ENCODE measurements at places on chromosomes 7 and 10.

DNA sequence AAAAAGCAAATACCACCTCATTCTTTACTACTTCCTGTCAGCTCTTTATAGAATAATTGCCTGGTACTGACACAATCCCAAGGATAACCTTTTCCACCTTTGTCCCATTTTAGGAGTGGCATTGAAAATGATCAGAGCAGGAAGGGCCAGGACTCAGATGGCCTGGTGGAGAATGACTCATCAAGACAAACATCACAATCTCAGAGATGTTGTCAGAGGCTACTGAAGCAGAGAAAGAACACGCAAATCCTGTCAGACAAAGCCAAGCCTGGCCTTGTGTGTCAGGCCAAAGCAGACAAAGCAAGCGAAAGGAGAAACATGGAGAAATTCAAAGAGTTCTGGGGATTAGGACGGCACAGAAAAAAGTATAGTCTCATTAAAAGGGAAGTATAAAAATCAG, 40.9 kb downstream of the NSUN6 start:
- no peak for DNase-seq

- DNase-seq: no peak
These were observed 19.6 kb downstream of the ARL4A start for GRCh38 chr7:12706900-12707536.

DNA sequence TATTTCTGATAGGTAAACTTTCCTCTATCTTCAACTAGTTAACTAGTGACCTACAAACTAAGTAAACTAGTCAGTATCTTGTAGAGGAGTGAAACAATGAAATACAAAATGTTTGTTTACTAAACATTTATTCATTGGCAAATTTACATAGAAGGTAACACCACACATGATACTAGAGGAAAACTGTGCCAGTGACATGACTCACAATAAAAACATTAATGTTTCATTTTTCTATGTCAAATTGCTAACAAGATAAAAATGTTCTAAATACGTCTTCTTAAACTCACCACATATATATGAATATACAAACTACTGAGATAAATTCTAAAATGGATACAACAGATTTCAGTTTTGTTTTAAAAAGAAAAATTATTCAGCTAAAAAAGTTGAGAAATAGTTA, 471.3 kb downstream of the PARD3 start:
- no peak for DNase-seq

DNA sequence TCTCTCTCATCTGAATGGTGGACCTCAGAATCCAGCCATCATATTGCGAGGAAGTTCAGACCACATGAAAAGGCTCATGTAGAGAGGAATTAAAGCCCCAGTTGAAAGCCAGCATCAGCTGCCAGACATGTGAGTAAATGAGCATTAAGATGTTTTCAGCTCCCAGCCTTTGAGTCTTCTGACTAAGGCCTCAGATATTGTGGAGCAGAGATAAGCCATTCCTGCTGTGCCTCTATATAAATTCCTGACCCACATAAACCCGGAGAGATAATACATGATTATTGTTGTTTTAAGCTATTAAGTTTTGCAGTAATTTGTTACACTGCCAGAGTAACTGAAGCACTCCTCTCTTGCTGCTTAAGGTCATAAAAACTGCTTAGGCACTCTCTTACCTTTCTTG, 14.6 kb downstream of the FAM149B1 start:
- DNase-seq: no peak

GRCh38 chr10:31343009-31343408, 24.0 kb downstream of the ZEB1 start:
- DNase-seq: no peak

DNA sequence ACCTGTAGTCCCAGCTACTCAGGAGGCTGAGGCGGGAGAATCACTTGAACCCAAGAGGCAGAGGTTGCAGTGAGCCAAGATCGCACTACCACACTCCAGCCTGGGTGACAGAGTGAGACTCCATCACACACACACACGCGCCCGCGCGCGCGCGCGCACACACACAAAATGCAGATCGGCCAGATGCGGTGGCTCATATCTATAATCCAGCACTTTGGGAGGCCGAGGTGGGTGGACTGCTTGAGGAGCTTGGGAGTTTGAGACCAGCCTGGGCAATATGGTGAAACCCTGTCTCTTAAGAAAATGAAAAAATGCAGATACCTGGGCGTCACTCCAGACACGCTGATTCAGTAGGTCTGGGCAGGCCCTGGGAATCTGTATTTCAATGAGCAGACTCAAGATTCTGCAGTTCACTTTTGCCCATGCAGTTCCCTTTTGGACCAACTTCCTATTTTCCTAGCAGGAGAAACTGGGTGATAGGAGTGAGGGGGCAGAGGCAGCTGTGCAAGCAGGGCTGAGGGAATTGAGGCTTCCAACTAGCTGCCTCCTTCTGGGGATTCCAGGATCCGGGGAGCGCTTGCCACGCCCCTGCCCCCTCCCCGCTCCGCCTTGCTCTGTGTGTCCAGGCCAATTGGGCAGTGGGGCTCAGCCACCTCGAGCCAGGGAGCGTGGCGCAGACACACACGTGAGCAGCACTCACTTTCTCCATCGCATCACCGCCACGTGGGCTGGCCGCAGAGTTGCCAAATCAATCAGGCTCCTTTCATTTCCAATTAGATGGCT, 173.6 kb downstream of the SH3PXD2A start:
- DNase-seq: no peak

GRCh38 chr7:111090846-111091245, at the start of gene LRRN3:
LRRN3 (plus strand) TSS chr7:111091127; CDS start chr7:111122773, 31,646 bp downstream.
- no peak for DNase-seq

DNA sequence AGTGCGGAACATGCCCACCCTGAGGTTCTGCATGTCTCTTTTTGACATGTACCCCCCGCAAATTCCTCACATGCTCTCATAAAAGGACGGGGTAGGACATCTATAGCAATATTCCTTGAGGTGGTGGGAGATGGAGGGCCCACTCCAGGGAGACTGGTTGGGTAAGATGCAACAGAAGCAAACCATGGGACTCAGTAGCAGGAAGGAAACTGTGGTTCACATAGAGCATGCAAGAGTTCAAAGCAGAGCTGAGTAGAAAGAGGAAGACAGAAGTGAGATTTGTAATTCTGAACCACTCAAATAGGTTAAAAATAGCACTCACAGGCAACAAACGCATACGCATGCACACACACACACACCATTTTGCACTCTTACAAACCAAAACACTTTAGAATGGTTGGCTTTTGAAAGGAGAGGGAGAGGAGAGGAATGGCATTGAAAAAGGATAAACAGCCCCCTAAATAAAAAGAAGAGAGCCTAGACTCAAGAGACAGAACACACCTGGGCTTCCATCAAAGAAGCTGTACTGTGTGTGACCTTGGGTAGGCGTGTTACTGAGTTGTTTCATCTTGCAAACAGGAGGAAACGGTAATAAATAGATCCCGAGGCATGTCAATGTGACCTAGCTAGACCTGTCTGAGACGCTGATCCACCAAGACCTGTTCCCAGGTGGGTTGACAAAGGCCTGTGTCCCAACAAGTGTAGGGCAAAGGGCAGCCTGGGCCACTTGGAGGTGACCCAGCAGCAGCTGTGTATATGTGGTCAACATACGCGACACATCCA, 77.6 kb upstream of the LRRC4 start:
- no peak for DNase-seq

GRCh38 chr7:38831259-38831996, 77.6 kb downstream of the VPS41 start:
- DNase-seq: no peak

- DNase-seq: no peak
These were observed 870.5 kb downstream of the LRMDA start for GRCh38 chr10:76301950-76302349.

DNA sequence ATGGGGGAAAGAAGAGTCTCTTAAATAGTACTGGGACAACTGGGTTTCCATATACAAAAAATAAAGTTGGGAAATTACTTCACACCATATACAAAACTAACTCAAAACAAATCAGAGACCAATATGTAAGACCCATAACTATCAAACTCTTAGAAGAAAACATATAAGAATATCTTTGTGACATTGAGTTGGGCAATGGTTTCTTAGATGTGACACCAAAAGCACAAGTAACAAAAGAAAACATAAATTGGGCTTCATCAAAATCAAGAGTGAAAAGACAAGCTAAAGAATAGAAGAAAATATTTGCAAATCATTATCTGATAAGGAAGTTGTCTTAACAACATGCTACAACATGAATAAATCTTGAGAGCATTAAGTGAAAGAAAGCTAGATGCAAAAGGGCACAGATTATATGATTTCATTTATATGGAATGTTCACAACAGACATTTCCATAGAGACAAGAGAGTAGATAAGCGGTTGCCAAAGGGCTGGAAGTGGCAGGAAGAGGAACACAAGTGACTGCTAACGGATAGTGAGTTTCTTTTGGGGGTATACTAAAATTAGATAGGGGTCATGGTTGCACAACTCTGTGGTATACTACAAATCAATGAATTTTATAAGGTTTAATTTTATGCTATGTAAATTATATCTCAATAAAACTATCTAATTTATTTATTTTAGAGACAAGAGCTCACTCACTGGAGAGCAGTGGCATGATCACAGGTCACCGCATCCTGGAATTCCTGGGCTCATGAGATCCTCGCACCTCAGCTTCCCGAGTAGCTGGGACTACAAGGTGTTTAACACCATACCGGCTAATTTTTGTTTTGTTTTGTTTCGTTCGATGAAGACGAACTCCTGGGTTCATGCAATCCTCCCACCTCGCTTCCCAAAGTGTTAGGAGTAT, 35.4 kb downstream of the JMJD1C start:
- DNase-seq: no peak

DNA sequence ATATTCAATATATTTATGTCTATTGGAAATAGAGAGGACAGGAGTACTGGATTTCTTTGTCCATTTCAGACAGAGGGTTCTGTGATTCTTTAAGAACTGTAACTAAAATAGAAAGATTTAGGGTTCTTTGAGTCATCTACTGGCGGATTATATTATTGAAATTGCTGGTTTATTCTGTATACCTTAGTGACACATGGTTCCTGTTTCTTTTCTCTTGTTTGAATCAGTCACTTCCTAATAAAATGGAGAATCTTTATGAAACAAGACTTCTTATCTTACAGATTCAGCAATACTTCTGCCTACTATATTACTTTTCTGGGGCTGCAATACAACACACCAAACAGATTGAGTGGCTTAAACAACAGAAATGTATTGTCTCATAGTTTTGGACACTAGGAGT, 20.8 kb upstream of the ZNF800 start:
- no peak for DNase-seq

- DNase-seq: no peak
These were observed at the start of gene GDF2 for GRCh38 chr10:47322300-47323061. GDF2 (plus strand) TSS chr10:47322454; CDS start chr10:47322669, 215 bp downstream.

DNA sequence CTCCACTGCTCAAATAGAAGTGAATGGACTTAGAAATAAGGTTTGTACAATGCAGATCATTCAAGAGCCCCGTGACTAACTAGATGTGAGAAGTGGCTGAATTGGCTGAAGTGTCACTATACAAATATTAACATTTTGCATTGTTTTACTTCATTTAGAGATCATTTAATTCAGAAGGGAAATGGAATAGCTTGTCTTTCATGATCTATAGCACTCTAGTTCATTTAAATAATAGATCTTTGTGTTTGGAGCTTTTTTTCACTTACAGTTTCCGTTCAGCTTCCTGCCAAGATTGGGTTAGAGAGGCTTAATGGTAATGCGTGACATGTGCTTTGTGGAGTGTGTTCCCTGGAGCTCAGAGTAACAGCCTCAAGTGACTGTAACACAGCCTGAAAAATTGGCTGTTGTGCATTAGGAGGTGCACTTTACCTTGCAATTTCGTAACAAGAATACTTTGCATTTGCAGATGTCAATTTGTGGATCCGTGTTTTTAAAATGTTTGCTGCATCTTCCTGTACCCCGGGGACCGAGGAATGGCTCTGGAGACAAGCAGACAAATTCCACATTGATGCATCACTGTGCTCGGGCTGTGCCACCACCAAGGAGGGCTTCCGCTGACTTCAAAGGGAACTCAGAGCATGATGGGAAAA, 170.3 kb downstream of the NRP1 start:
- DNase-seq: no peak

DNA sequence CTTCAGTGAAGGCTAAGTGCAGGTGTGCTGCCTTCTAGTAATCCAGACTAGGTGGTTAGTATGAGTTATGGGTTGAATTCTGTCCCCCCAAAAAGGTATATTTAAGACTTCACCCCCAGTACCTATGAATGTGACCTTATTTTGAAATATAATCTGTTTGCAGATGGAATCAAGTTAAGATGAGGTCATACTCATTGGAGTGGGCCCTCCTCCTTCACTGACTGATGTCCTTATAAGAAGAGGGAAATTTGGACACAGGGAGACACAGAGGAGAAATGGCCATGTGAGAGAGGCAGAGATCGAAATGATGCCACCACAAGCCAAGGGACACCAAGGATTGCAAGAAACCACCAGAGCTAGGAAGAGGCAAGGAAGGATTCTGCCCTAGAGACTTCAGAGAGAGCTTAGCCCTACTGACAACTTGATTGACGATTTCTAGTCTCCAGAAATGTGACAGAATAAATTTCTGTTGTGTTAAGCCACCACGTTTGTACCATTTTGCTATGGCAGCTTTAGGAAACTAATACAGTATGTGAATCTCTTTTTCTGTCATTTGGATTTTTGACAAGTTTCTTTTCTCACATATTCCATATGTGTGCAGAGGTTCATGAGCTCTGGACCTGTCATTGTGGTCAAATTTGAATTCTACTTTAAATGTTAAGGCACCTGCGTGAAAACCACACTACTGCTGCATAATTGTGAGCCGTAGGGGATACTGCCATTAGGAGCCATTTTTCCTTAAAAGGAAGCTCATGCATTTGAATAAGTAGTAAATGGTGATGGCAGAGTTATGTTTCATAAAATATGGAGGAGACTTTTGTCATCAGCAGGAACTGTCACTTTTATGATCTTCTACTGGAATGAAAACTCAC, 2.6 kb upstream of the RPA3 start:
- DNase-seq: no peak

DNA sequence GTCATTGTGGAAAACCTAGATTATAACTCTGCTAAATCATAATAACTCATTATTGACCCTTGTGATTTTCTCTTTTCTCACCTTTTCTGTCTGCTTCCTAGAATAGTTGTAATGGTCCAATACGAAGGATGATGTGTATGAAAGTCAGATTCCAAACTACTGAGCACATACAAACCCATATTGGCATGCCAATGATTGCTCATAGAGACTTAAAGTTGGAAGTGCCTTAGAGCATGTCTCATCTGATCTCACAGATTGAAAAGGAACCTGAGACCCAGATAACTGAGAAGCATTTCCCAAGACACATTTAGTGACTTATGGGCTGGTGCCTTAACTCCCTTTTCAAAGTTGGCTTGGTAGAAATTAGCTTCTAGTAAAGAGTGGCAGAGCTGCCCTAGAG, 594.3 kb downstream of the REEP3 start:
- no peak for DNase-seq

- DNase-seq: no peak
These were observed 98.1 kb downstream of the GSAP start for GRCh38 chr7:77318019-77318418.

GRCh38 chr10:44982114-44982460, 3.5 kb upstream of the DEPP1 start:
- DNase-seq: no peak

DNA sequence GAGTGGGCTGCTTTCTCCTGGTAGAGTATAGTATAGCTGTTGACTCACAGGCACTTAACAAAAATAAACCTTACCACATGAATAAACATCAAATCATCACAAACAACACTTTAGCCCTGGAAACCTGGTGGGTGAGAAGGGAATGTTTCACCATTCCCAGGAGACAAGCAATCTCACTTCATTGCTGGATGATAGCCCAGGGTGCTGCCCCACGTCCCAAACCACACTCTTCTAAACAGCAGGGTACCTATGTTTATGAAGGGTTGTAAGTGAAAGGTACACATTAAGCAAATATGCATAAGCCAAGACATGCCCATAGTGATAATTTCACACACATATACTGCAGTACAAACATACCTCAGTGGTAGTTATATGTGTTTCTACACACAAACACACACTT, 276.2 kb downstream of the FGFR2 start:
- no peak for DNase-seq

Data from stimulated activated naive CD4-positive, alpha-beta T cell treated with Interleukin-2 at 50 U/mL for 16 hours (primary cell).